ENCODE measurements at places on chromosomes 5 and 9. TPM values are rescaled to one million over a fixed set of nuclear protein-coding genes. Genes with fewer than 3 reads are reported as not detected.
A peak's percentile ranks its signal among the peaks of the same experiment; 100 is the strongest.

DNA sequence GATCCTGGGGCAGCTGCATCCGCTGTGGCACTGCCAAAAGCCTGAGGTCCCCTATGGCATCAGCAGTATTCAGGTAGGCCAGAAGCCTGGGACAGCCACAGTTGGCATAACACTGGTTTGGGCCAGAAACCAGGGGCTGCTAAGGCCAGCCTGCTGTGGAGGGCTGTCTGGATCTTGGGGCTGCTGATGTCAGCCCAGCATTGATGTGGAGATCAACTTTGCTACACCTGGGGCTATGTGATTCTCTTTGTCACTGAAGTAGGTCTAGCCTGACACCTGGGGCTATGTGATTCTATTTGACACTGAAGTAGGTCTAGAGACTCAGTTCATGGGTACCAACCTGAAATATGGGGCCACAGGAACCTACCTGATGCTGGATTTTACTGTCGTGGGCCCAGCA lies 411.5 kb downstream of the RASEF start:
- H3K36me3 ChIP-seq, result no peaks in the 10 kb centered on the region
- no peaks in the 10 kb centered on the region for H3K27me3 ChIP-seq
- H3K4me1 ChIP-seq, result no peaks in the 10 kb centered on the region
- H3K27ac ChIP-seq, result no peak overlapping the region
- no peak for DNase-seq

- DNase-seq, result no peak
- H3K4me3 ChIP-seq, result no peak overlapping the region
- H3K27ac ChIP-seq, result no peak overlapping the region
- no peaks in the 10 kb centered on the region for H3K27me3 ChIP-seq
- no peaks in the 10 kb centered on the region for H3K36me3 ChIP-seq
These were observed 8.0 kb upstream of the PCA3 start for GRCh38 chr9:76756268-76756640.

Gene PGM5
- total RNA-seq, result 141 TPM

GRCh38 chr9:130940693-130941576 lies 1.9 kb upstream of the FIBCD1 start:
- DNase-seq, result peak; percentile 52
- no peaks in the 10 kb centered on the region for H3K36me3 ChIP-seq
- H3K4me3 ChIP-seq, result no peak overlapping the region
- peaks cover 27% of the 10 kb centered on the region for H3K4me1 ChIP-seq
- no peak overlapping the region for H3K27ac ChIP-seq
- H3K27me3 ChIP-seq, result peaks cover 39% of the 10 kb centered on the region

DNA sequence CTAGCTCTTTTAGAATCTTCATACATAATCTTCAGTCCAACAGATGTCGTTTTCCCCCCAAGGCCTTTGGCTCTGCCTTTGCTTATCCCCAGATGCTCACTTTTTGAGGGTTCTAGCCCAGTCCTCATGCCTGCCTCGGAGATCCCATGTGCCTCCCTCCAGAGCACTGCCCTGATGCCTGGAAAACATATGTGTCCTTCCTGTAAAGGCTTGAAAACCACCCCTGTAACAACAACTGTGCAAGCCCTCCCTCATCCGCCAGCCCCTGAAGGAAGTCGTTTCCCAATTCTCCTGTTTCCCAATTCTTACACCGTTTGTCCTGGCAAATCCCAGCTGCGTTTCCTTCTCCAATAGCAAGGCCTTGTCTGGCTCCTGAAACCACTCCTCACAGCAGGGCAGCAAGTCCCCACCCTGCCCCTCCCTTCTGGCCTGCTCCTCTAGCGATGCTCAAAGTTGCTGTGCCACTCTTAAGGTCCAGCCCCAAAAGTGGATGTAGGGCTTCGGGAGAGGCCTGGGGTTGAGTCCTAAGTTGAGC lies 52.2 kb downstream of the SLC36A1 start:
- no peaks in the 10 kb centered on the region for H3K27me3 ChIP-seq
- DNase-seq, result no peak
- no peaks in the 10 kb centered on the region for H3K4me1 ChIP-seq
- no peaks in the 10 kb centered on the region for H3K36me3 ChIP-seq
- H3K27ac ChIP-seq, result no peak overlapping the region

Gene SLC6A7
- not detected for total RNA-seq

Gene CYSRT1
- total RNA-seq, result 1.1 TPM

Gene NME5
- total RNA-seq, result 0.24 TPM

Gene OLFML2A
- total RNA-seq, result 10.7 TPM
